ENCODE measurements at places on chromosomes 4 and X.

- no peak for DNase-seq
Measured at GRCh38 chrX:133413218-133413925, 1.9 kb downstream of the GPC4 start.

DNA sequence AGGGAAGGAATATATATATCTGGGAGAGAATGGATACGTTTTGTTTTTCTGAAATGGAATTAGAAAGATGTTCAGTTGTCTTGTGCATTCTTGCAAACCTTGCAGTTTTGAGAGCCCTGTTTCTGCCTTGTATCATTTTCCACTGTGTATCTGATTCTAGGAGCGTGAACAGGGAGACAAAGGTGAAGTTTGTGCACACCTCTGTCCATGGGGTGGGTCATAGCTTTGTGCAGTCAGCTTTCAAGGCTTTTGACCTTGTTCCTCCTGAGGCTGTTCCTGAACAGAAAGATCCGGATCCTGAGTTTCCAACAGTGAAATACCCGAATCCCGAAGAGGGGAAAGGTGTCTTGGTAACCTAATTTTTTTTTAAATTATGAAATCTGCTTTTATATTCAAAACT, 17.7 kb downstream of the PGM2 start:
- DNase-seq: no peak

DNA sequence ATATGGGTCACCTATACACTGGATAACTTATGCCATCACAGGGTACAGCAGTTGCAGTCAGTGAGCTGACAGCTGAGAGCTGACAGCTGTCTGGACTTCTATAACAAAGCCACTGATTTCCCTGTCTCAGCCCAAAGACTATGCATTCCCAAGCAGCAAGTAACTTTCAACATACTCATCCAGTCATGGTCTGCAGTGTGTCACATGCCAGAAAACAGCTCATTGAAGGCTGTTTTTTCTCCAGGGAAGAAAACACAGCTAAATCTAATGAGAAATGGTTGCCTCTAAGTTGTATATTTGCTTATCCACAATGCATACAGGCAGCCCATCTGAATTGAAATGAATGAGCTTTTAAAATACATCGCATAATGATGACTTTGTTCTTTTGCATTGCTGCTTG, 6.3 kb downstream of the KIAA1210 start:
- no peak for DNase-seq

DNA sequence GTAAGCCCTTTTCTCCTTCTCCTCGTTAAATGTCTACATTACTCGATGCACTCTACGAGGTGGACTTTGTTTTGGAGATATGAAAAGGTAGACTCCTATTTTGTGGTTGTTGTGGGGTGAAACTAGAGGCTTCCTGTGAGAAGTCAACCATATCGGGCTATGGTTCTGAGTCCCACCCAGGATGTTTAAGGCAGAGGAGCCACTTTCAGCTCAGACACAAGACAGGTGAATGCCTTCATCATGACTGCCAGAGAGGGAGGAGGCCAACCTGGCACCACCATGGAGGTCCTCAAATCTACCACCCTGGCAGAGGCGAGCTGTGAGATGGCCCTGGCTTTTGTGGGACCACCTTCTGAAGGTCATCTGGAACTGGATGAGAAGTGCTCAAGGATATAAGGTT, 154.4 kb upstream of the KLF3 start:
- DNase-seq: no peak

DNA sequence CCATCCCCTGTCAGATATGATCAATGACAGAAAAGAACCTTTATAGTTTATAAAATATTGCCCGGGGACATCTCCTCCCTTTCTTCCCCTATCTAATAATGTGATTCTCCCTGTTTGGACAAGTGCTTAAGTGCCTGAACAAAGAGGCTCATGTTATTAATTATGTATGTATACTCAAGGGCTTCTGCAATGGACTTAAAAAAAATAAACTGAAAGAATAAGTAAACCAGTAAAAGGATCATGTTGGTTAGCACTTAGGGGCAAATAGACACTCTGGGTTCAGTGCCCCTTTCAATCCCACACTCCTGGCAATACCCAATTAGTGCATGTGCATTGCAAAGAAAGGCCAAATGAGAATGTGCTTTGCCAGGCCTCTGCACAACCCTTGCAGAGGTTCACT, 30.7 kb upstream of the RPS6KA6 start:
- DNase-seq: no peak

- DNase-seq: no peak
Measured at GRCh38 chr4:48193096-48193836, 59.2 kb upstream of the TXK start.

GRCh38 chr4:76640353-76640910, 205.4 kb downstream of the SHROOM3 start:
- no peak for DNase-seq

DNA sequence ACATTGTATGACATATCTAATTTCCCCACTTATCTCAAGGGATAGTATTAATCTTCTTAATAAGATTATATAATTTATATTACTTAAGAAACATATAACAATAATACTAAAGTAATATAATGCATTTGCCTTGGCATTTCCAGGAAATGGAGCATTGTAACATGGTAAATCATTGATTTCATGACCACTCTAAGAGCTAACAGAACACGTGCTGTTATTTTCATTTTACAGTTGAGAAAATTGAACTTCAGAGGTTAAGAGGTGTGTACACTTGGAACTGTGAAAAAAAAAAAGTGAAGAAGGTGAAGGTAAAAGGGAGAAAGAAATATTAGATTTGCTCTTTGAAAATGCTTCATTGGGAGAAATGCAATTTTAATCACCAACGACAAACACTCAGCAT, 522.6 kb downstream of the IL15 start:
- no peak for DNase-seq

- DNase-seq: no peak
Measured at GRCh38 chr4:183966371-183966770, 61.3 kb downstream of the STOX2 start.

- no peak for DNase-seq
Measured at GRCh38 chr4:12576409-12576808, 907.7 kb downstream of the RAB28 start.

GRCh38 chr4:7810783-7811535, 128.7 kb downstream of the AFAP1 start:
- DNase-seq: no peak

DNA sequence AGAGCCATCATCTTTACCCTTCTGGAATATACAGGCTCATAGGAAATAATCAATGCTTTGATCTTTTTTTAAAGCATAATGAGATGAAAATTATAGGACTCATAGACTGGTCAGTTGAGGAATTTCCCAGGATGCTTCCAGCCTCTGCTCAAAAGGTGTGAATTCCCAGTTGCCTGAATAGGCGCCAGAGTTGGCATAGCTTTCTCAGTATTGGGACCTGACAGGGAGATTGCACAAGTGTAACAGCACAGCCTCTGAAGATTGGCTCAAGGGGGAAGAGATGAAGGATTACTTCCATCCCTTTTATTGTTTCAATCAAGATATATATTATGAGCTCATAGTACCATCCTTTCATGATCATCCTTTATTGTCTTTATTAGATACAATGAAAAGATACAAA, 17.9 kb downstream of the TET2 start:
- DNase-seq: no peak

- no peak for DNase-seq
Measured at GRCh38 chr4:147586637-147587036, 30.6 kb upstream of the TMEM184C start.

- no peak for DNase-seq
Measured at GRCh38 chr4:98491899-98492559, 166.4 kb downstream of the TSPAN5 start.

DNA sequence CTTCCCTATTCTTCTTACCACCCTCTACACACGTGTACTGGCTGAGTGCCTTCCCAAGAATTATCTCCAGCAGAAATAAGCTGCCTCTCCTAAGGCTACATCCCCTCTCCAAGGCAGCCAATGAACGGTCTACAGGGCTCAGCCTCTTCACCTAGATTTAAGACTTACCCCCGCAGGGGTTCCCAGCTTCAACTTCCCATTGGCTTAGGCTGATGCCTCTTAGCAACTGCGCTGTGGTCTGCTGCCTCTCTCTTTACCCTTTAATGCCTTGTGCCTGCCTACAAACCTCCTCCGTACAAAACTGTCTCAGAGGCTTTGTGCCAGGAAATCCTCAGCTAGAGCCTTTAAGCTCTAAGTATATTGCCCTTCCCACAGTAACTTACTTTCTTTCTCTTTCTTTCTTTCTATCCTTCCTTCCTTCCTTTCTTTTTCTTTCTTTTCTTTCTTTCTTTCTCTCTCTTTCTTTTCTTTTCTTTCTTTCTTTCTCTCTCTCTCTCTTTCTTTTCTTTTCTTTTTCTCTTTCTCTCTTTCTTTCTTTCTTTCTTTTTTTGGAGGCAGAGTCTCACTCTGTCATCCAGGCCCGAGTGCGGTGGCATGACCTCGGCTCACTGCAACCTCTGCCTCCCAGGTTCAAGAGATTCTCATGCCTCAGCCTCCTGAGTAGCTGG, 15.1 kb upstream of the PIGA start:
- no peak for DNase-seq

GRCh38 chr4:35820003-35820402, 424.3 kb downstream of the ARAP2 start:
- no peak for DNase-seq
